ENCODE measurements at places on chromosomes 3 and 15. TPM values are rescaled to one million over a fixed set of nuclear protein-coding genes. Genes with fewer than 3 reads are reported as not detected.

The WWTR1 gene
- 47.0 TPM for total RNA-seq

The EFHB gene
- not detected for total RNA-seq

The LRRC3B gene
- not detected for total RNA-seq

The XIRP1 gene
- not detected for total RNA-seq

The STX19 gene
- total RNA-seq: 2.2 TPM

The SIDT1 gene
- 2.6 TPM for total RNA-seq

The GMNC gene
- 0.18 TPM for total RNA-seq

Measured in pancreas (tissue), 10 donors.